Large intestine (tissue), 12 donors: ENCODE measurements at places on chromosomes 6 and 20.
A peak's percentile ranks its signal among the peaks of the same experiment; 100 is the strongest.

DNA sequence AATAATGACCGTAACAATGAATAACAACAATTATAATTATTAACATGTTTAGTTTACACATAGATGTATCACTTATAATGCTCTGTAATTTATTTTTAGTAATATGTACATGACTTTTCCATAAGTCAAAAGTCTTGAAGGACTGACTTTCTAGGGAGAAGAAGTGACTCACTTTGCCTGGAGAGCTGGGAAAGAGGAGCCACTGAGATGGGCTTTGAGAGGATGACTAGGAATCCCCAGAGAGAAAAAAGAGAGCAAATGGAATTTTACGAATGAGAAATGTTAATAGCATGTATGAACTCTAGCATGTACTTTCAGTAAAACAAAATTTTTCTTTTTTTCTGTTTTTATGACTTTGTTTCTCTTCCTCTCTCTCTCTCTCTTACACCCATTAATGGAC lies 67.8 kb upstream of the RALY start:
- DNase-seq: no peak

- peak; percentile 22 for DNase-seq
Observed at GRCh38 chr6:116217069-116217468, 36.8 kb downstream of the TSPYL4 start.

DNA sequence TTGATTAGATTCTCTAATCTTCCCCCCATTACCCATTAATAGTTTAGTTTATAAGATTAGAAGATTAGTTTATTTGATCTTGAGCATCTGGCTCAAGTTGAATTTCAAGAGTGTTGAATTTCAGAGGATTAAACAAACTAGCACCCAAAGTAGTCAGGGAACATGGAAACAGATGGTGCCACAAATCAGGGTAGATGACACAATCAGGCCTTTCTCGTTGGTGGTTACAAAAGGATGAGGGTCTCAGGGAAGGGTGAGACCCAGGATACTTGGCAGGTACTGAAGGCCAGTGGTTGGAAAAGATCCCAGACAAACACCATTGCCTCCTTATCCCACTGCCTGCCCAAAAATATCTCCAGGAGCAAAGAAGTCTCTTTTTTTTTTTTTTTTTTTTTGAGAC lies 29.5 kb upstream of the ADGRF1 start:
- DNase-seq: no peak

DNA sequence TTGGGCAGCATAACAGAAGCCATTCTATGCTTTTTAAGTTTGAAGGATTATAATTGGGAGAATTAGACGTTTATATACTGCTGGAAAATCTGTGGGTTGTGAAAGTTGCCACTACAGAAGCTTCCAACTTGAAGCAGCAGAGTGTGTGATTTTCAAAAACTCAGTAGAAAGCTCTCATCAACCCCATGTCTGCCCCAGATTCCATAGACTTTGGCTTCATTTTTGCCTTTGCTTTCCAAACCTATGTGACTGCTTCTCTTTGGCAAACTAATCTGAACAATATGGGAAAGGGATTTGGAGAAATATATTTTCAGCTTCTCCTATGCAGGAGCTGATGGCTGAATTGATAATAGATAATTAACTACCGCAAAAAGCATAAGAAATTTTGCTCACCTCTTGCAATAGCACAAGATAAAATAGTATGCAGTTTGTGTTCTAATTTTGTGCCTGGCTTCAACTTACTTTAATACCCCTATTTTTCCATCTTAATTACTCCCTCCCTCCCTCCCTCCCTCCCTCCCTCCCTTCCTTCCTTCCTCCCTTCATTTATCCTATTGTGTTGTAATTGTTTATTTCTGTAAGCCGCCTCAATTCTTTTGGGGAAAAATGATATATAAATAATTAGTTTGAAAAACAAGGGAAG lies 214.1 kb upstream of the HS3ST5 start:
- no peak for DNase-seq

- DNase-seq: no peak
Observed at GRCh38 chr6:41318261-41318653, 17.2 kb upstream of the NCR2 start.
